ENCODE measurements at places on chromosomes 12 and 14.

GRCh38 chr14:73865534-73866113, 14.0 kb downstream of the PTGR2 start:
- DNase-seq: no peak

DNA sequence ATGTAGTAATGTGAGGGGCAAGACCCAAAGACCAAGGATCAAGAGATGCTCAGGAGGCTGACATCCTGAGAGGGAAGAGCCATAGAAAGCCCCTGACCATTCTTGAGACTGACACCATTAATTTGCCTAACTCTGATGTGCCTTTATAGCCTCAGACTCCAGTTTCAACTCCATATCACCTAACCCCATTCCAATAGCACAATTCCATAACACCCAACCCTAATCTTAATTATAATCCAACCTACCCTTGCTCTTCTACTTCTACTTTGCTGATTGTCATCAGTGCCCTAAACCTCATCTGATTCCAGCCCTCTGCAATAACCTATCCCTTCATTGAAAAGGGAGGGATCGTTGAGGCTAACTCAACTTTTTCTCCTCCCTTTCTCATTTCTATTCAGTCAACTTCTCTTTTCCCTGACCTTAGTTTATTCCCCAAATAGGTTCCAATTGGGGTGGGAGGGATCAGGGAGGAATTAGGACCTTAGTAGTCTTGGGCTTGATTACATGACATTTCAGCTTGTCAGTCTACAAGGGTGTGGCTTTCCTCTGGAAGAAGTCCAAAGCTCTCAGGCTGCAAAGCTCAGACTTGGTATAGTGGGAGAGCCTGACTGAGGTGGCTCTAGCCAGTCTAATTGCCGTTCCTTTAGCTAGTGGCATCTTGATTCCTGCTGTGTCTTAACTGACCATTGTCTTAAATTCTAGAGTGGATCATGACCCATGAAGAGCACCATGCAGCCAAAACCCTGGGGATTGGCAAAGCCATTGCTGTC, 3.1 kb downstream of the PFKM start:
- no peak for DNase-seq

DNA sequence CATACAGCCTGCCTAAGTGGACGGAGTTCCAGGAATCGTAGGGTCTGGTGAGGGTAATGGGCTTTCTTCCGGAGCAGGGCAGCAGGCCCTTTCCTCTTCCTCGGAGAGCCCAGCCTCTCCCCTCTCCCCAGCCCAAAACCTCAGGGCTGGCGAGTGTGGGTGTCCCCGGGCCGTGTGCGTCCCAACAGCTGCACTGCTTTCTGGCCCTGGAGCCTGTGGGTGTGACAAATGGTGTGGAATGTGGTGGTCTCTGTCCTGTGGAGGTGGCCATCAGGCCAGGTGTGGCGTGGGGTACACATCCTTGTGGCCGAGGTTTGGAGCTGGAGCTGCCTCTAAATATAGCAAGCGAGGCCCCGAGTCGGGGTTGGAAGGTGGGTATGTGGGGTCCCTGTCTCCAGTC, 8.5 kb downstream of the ORAI1 start:
- no peak for DNase-seq

- no peak for DNase-seq
Observed at GRCh38 chr12:19131025-19131444, 1.5 kb downstream of the PLEKHA5 start.

GRCh38 chr12:48292040-48292439, 58.7 kb downstream of the ZNF641 start:
- DNase-seq: no peak

GRCh38 chr12:92110083-92110640, 35.5 kb downstream of the BTG1 start:
- no peak for DNase-seq

GRCh38 chr14:88597601-88598000, 34.8 kb downstream of the ZC3H14 start:
- no peak for DNase-seq

DNA sequence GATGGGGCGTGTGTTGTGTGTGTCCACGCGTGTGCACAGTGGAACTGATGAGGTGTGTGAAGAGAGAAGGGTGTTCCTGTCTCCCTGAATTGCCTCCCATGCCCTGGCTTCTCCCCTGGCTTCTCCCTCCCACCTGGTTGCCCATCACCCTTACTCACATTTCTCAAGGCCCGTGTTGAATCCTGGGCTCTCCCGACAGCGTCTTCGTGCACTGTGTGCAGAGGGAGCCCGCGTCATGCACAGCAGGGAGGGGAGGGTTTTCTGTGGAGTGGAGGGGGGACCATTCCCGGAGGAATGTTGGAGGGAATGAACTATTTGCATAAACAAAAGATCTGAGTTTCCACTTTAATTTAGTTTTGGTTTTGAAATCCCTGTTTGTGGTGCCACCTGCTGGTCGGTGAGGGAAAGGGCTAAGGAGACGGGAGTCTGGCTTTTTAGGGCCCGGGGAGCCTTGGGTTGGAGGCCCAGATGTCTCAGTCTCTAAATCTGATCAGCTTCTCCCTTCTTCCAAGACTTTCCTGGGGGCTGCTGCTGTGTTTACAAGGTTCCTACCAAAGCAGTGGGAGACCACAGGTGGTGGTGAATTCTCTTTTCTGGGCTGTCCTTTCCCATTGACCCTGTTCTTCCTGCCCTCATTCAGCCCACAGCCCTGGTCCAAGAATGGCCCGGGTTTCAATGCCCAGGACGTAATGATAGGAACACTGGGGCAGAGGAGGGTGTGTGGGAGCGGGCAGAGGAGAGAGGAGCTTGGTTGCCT, at the start of gene C1R:
C1R (minus strand) TSS at position 217 of the 757 bp plus-strand sequence; CDS start at position 160, 57 bp downstream.
- DNase-seq: no peak

Measured in NCI-H1436 treated with DMSO at 0.1 percent for 48 hours (cell line).